ENCODE measurements at places on chromosomes 7 and 10.
A peak's percentile ranks its signal among the peaks of the same experiment; 100 is the strongest.

- DNase-seq: no peak
Measured at GRCh38 chr10:26567351-26567721, 129.2 kb downstream of the APBB1IP start.

GRCh38 chr7:52917982-52918578 lies 117.4 kb upstream of the POM121L12 start:
- no peak for DNase-seq

DNA sequence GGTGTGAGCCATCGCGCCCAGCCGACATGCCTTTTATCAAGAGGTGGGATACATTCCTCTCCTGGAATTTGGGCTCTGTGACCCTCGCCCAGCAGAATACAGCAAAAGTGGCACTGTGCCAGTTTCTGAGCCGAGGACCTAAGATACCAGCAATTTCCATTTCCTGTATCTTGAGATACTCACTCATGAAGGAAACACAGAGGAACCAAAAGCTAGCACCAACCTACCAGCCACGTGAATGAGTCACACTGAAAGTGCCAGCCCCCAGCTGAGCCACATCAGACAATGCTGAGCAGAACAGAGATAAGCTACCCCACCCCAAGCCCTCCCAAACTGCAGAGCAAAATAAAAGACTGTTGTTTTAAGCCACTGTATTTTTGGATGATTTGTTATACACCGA lies 56.3 kb downstream of the CACUL1 start:
- DNase-seq: peak; percentile 26

DNA sequence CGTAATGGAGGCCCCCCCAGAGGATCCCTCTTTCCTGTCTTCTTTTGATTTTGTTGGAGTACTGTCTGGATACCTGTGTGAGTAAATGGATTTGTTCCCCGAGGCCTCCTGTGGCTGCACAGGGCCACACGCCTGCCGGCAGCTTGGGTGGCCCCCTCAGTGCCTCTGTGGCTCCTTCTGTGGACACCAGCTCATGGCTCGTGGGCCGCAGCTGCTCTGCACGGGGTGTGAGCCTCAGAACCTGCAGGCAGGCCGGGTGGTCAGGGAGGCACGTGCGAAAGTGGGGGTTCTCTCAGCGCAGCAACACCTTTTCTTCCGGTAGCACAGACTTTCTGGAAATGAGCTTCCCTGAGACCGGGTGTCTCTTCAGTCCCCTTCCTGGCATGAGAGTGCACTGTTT lies 70.3 kb downstream of the WDR37 start:
- no peak for DNase-seq

- no peak for DNase-seq
Measured at GRCh38 chr10:77386838-77387237, 250.8 kb downstream of the KCNMA1 start.

DNA sequence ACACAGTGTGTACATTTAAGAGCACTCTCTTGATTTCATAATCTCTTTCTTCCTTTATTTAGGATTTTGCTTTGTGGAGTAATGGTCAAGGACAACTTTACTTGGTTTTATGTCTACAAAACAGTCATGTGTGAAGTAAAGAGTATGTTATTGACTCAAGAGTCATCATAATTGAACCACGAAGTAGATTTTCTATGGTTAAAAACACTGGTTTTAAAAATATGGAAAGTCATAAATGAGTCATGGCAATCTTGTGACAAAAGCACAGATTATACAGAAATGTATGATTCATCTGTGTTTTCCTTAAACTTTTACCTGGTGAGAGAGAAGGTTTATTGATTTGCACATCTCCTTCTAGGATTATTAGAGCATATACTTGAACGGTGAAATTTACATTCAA lies 969.7 kb downstream of the GATA3 start:
- no peak for DNase-seq

GRCh38 chr7:36967387-36967786 lies 243.1 kb upstream of the AOAH start:
- DNase-seq: no peak

DNA sequence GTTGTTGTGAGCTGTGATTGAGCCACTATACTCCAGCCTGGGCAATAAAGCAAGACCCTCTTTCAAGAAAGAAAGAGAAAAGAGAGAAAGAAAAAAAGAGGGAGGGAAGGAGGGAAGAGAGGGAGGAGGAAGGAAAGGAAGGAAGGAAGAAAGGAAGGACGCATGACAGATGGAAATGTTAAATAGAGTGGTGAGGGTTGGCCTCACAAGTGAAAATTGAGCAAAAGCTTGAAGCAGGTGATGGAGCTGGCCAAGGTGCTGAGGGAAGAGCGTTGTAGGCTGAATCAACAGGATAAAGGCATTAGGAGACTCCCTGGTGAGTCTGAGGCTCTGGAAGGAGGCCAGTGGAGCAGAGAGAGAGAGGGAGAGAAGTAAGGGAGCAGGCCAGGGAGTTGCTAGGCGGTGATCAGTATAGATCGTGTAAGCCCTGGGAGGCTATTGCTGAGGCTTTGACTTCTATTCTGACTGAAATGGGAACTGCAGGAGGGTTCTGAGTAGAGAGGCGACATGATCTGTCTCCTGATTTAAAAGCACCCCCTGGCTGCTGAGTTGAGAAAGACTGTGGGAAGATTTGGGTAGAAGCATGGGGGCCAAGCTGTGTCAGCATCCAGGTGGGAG lies 26.5 kb upstream of the TMEM248 start:
- DNase-seq: no peak

Measured in activated CD4-positive, CD25-positive, alpha-beta regulatory T cell (primary cell).